ENCODE measurements at places on chromosomes 2 and 18.

GRCh38 chr18:37986665-37987064, 421.1 kb upstream of the CELF4 start:
- no peak for DNase-seq

DNA sequence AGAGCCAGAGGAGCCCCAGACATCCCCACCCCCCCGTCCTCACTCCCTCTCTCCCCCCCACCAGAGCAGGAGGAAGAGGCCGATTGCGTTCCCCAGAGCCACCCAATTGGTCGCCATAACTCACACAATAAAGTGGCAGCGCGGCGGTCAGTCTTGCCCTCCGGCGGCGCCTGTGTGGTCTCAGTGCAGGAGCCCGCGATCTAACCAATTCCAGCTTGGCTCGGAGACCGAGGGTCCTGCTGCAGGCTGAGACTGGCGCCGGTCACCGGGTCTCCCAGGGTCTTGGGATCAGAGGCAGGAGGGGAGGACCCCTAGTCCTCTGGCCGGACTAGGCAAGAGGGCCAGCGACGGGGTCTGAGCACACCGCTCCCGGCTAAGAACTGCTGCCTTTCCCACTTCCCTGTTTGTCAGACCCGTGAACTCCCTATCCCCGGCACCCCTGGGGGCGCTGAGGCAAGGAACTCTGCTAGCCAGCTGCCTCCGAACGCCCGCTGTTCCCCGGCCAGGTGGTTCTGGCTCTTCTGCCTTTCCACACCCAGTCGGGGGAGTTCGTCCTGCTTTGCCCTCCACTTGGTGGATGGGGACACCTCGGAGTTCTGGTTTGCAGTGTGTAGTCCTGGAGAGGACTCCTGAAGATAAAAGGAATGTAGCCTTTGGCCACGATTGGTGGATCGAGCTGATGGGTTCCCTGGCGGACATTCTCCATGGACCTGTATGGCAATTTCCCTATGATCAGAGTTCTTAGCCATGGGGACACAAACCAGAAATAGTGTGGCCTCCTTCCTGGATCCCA, 1.0 kb upstream of the HOXD12 start:
- no peak for DNase-seq

GRCh38 chr2:112020561-112020960, 34.5 kb upstream of the TMEM87B start:
- no peak for DNase-seq

DNA sequence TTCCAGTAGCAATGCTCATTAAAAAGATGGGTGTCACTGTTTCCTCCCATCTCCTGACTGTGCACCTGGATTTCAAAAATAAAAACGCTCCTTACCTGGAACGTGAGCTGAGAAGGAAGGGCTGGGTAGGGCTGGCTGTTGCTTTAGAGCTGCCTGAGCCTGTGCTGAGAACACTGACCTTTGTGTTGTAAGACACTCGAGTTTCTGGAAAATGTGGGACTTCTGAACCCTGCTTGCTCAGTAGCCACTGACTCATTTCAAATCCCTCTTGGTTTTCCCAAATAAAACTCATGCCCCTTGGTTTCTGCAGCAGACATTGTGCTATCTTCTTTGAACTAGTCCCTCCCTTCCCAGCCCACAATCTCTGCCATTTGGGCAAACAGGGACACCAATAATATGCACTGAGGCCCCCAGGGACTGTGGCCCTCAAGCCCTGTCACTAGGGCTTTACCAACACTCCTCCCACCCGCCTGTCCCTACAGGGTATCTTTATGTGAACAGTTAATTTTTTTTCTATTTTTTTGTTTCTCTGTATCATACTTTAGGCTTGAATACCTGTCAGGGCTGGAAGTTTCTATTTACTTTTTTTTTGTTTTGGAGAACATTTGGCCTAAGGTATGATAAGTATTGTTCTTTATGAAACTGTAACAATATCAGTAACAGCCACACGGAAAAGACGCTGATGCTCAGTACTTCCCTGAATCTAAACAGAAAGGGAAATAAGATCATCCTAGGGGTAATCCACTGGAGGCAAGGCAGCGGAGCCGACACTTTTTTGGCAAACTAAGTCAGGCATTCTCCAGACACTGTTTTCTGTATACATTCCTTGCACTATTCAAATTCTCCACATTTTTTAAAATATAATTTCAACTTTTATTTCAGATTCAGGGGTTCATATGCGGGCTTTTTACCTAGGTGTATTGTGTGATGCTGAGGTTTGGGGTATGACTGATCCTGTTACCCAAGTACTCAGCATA, 280.2 kb downstream of the STK39 start:
- no peak for DNase-seq

DNA sequence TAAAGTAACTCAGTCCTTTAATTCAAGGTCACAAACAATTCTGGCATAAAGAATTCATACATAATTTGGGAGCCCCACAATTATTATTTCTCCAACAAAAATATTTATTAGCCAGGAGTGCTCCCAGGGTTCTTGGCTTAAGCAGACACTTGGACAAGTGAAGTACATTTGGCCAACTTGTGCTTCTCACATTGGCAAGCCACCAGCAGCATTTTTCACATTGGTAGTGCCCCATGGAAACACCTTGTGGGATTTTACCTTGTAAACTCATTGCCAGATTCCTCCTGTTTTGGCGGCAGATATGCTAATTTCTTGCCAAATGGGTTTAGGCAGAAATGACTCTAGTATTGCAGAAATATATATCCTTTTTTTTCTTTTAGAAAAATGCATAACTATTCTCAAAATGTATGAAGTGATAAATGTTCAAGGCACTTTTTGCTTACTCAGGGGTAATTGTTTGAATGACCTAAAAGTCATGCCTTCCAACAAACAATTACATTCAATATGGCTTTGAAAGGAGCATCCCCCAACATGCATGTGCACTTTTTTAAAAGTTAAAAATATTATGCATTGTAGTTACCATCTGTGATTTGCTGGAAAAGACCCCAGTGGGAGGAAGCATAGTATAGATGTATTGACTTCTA, 113.5 kb downstream of the CSRNP3 start:
- no peak for DNase-seq

Data from endothelial cell of umbilical vein (primary cell).